ENCODE measurements at places on chromosomes 7 and 10.
A peak's percentile ranks its signal among the peaks of the same experiment; 100 is the strongest.

- DNase-seq = no peak
Measured at GRCh38 chr7:3430588-3430987, 129.5 kb downstream of the SDK1 start.

DNA sequence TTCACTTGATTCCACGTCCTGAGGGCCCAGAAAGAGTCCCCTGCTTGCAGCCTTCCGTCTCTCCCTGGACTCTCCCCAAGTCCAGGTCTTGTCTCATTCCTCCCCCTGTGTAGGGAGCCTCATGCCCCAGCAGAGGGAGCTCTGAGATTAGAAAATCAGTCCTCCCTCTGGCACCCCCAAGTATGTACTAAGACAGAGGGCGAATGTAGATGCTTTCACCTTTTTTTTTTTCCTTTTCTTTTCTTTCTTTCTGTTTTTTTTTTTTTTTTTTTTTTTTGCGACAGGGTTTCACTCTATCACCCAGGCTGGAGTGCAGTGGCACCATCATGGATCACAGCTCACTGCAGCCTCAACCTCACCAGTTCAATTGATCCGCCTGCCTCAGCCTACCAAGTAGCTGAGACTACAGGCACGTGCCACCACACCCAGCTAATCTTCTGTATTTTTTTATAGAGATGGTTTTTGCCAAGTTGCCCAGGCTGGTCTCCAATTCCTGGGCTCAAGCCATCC, 10.3 kb downstream of the SFXN3 start:
- peak; percentile 51 for DNase-seq

- no peak for DNase-seq
Measured at GRCh38 chr7:28329661-28330363, 82.5 kb upstream of the CREB5 start.

GRCh38 chr7:135748770-135749169, at the start of gene FAM180A:
Gene FAM180A, minus strand, starts transcription at chr7:135748813. Its CDS starts 233 bp downstream, at chr7:135748580.
- peak; percentile 67 for DNase-seq

- no peak for DNase-seq
Measured at GRCh38 chr10:102401342-102401654, 5.8 kb downstream of the NFKB2 start.

DNA sequence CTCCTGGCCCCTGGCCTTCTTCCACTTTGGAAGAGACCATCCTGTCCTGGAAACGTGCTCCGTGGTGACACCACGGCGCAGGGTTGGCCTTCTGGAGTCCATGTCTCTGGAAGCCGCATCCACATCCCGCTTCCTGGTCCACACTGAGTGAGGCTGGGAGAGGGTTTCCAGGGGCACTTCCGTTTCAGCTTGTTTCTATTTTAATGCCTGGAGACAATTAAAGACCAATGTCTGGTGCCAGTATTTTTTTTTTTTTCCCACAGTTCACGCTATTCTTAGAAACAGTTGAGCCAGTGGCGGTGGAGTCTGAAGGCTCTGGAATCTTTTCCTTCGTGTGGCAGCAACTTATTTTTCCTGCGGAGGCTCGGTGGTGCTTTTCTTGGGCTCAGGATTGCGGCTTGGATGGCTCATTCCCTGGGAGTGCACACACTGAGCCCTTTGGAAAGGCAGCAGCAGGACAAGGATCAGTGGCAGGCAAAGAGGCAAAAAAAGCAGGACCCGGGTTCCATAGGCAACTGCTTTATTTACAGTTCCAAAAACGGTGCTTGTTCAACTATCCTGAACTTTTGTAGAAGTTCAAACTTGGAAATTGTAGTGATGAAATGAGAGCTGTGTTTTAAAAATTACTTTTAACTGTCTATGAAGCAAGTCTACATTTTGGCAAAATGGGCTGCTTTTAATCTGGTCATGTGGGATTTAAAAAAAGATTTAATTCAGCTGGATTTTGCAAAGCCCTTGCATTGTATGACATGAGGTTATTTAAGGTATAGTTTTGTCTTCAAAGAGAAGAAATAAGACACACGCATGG, 202.8 kb downstream of the BAMBI start:
- no peak for DNase-seq

DNA sequence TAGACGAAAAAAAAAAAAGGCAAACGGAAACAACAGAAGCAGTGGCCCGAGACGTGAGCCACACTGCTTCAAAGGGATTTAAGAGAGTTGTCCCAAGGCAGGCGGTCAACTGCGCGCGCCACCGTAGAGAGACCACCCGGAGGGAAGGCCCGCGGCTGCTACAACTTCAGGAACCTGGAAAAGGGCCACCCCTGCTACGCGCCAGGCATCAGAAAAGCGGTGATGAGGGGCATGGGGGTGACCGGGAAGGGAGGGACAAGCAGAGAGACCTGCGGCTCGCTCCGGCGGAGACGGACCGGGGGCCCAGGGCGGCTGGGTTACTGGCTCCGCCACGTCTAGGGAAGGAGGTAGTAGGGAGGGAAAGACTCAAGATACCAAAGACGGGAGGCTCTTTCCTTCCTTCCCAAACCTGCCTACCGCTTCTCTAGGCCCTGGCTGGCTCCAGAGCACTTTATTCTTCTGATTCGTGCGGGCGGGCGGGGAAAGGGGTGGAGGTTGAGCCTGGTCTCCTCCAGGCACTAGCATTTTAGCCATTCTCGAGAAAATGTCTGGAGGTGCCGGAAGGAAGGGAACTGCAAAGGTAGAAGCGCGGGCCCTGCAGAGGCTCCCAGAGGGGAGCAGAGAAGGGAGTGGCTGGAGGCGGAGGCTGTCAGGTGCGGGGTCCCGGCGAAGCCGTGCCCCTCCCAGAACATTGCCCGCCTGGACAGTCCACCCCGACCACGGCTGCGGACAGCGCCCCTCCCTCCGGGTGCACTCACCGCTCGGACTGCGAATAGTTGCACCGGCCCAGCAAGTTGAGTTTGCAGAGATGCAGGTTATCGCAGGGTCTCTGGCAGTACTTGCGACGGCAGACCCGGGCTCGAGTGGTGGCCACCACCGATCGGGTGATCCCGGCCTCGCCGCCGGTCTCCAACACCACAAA, 993 bp downstream of the ZC3HAV1 start:
- DNase-seq = no peak

- no peak for DNase-seq
Measured at GRCh38 chr7:157006205-157006747, 4.2 kb downstream of the MNX1 start.

- no peak for DNase-seq
Measured at GRCh38 chr10:58742141-58742540, 229.5 kb downstream of the BICC1 start.

DNA sequence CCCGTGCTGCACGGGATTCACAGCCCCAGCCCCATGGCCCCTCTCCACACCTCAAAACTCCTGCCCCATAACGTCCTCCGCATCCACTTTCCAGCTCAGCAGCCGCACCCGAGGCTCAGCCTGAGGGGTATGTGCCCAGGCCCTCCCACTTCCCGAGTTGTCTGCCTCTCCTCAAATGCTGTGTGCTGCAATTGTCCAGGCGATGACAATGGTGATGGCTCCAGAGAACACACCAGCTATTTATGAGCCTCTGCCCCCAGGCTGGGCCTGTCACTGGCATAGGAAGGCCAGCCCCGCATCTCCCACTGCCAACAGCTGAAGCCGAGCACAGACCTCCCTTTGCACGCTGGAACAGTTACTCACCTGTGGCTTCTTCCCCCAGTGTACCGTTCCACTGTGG, 2.4 kb upstream of the LDB3 start:
- DNase-seq = no peak

- DNase-seq = no peak
Measured at GRCh38 chr7:140597428-140597949, 43.1 kb downstream of the DENND2A start.

DNA sequence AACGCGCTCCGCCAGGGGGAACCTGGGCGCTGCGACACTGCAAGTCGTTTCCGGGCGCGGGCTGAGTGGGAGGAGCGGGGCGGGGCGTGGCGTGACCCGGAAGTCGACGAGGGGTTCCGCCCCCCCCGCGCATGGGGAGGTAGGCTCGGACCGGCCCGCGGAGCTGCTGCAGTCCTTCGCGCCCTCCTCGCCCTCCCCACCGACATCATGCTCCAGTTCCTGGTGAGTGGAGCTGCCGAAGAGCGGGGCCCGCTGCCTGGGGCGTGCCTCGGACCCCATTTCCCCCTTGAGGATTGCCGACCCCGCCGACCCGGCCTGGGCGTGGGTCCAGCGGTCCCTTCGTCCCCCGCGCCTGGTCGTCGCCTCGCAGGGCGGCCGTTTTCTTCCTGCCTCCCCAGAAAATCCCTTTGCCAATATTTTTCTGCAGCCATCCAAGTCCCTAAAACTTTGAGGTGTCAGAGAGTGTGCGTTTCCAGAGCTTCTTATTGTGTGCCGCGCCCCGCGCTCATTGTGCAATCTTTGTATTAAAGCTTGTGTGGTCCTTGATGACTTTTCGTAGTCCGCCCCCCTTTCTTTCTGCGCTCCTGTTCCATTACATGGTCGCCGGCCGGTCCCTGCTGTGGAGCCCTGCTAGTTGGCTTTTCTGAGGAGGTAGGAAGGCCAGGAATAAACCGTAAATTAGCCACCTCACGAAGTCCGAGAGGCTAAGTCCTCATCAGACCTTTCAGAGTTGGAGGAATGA, at the start of gene STMP1:
Gene STMP1 (plus strand): TSS at position 142 of the 742 bp plus-strand sequence.
- peak; percentile 84 for DNase-seq

DNA sequence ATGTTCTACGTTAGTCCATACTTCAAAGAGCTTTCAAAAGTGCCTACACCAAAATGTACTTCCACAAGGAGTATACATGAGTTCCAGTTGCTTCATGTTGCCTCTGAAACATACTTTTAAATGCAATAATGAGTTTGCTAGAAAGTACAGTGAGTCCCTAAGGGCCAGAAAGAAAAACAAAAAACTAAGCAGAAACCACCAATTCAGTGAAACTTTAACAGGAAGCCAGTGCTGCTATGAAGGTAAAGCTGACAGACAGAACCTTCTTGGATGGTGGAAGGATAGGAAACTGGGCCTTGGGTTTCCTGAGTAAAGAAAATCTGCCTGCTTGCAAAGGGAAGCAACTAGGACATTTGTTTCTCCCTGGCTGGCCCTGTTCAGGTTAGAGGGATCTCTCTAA, 104.2 kb downstream of the CTTNBP2 start:
- no peak for DNase-seq

GRCh38 chr10:17237149-17237527, 9.1 kb downstream of the VIM start:
- no peak for DNase-seq

GRCh38 chr10:46024948-46025347, 5.5 kb downstream of the NCOA4 start:
- DNase-seq = no peak
